ENCODE measurements at places on chromosomes 3 and 15. TPM values are rescaled to one million over a fixed set of nuclear protein-coding genes. Genes with fewer than 3 reads are reported as not detected.
A peak's percentile ranks its signal among the peaks of the same experiment; 100 is the strongest.

DNA sequence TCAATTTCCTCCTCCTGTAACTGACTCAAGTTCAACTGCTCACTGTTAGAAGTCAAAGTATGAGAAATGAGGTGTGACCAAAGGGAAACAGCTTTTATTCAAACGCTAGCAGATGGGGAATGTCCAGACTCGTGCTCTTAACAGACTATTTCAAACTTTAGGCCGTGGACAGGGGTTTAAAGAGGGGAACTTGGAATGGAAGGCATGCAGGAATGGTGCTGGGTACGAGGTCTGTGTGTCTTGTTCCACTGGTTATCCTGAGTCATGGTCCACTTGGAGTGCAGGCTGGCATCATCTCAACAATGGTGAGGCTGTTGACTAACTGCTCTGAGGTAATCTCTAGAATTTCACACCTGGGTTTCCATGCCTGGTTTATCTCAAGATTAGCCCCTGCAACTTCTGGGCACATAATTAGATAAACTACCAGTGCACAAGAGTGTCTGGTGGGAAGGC, 22.9 kb upstream of the DNAAF4 start:
- no peak for DNase-seq
- no peak overlapping the region for H3K4me3 ChIP-seq
- H3K27me3 ChIP-seq = no peaks in the 10 kb centered on the region
- H3K4me1 ChIP-seq = no peaks in the 10 kb centered on the region
- H3K36me3 ChIP-seq = no peaks in the 10 kb centered on the region
- no peak overlapping the region for H3K27ac ChIP-seq

GRCh38 chr15:93331545-93332167, 242.6 kb upstream of the RGMA start:
- H3K27ac ChIP-seq = no peak overlapping the region
- no peaks in the 10 kb centered on the region for H3K27me3 ChIP-seq
- DNase-seq = peak; percentile 31
- H3K4me3 ChIP-seq = peak overlapping the region; percentile 5

DNA sequence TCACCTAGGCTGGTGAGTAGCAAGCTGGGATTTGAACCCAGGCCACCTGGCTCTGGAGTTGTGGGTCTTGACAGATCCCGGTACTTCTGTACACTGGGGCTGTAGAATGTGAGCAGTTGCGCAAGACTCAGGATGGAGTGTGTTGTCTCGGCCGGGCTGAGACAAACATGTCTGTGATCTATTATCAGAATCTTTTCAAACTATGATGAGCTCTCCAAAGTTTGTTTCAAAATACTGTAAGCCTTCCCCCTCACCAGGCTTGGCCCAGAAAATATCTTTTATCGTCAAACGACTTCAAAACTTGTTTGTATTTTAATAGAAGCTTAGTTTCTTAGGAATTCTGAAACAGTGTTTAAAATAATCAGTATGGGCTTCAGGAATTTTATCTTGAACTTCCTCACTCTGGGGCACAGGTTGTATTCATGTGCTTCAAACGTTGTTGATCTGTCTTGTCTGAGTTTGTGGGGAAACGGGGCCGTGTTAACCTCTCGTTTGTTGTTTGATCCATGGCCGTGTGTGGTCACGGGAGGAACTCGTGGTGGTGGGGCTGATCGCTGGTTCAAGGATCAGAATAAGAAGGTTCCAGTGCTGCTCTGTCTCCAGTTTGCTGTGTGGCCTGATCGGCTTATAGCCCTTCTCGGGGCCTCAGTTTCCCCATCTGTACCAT, 40.3 kb upstream of the TFRC start:
- H3K36me3 ChIP-seq = no peaks in the 10 kb centered on the region
- H3K4me1 ChIP-seq = no peaks in the 10 kb centered on the region
- H3K27me3 ChIP-seq = no peaks in the 10 kb centered on the region
- no peak for DNase-seq
- no peak overlapping the region for H3K4me3 ChIP-seq

SST gene
- 743 TPM for total RNA-seq

CLRN1 gene
- total RNA-seq = not detected

DNA sequence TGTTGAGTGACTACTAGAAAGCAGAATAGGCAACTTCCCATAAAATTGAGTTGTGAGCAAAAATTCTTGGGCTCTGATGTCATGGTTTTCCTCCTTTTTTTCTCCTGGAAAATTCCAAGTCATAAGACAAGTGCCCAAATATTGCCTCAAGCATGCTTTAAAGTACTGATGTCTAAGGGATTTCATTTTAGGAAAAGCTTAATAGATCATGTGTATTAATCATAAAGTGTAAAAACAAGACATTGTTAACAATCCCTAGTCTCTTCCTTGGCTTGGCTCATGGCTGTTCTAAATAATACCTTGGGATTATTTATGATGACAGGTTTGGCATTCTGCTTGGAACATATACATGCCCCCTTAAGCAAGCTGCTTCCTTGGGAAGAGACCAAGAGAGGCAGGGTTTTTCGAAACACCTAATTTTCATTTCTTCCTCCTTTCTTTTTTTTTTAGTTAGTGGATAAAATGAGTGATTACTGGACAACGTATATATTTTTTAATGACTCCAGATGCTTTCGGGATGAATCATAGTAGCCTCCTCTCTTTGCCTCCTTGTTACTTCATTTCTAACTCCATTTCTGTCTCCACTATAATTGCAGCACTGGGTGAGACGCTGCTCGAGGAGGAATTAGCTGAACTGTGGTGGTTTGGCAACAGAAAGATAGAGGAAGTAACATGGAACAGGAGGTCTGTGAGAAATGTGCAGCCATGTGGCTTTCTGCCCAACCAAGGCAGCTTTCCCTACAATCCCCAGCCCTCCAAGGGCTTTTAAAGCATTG, 104.9 kb downstream of the TPRG1 start:
- no peak for DNase-seq
- H3K27ac ChIP-seq = no peak overlapping the region
- H3K27me3 ChIP-seq = no peaks in the 10 kb centered on the region
- no peak overlapping the region for H3K4me3 ChIP-seq
- no peaks in the 10 kb centered on the region for H3K4me1 ChIP-seq

GRCh38 chr3:48012659-48013058, 3.6 kb downstream of the MAP4 start:
- H3K4me3 ChIP-seq = no peak overlapping the region
- H3K27ac ChIP-seq = peak overlapping the region; percentile 80
- peaks cover 50% of the 10 kb centered on the region for H3K4me1 ChIP-seq
- no peaks in the 10 kb centered on the region for H3K27me3 ChIP-seq
- H3K36me3 ChIP-seq = no peaks in the 10 kb centered on the region

- no peak for DNase-seq
- H3K27me3 ChIP-seq = no peaks in the 10 kb centered on the region
- H3K27ac ChIP-seq = no peak overlapping the region
- no peaks in the 10 kb centered on the region for H3K36me3 ChIP-seq
- no peak overlapping the region for H3K4me3 ChIP-seq
Observed at GRCh38 chr3:98788651-98789050, 25.5 kb downstream of the ST3GAL6 start.

- no peak for DNase-seq
- H3K4me1 ChIP-seq = no peaks in the 10 kb centered on the region
- no peaks in the 10 kb centered on the region for H3K27me3 ChIP-seq
Observed at GRCh38 chr3:10317311-10317960, 3.5 kb downstream of the SEC13 start.

- no peaks in the 10 kb centered on the region for H3K27me3 ChIP-seq
- no peak overlapping the region for H3K4me3 ChIP-seq
- H3K4me1 ChIP-seq = peaks cover 15% of the 10 kb centered on the region
- H3K36me3 ChIP-seq = no peaks in the 10 kb centered on the region
Observed at GRCh38 chr3:177119829-177120228, 77.5 kb downstream of the TBL1XR1 start.

DNA sequence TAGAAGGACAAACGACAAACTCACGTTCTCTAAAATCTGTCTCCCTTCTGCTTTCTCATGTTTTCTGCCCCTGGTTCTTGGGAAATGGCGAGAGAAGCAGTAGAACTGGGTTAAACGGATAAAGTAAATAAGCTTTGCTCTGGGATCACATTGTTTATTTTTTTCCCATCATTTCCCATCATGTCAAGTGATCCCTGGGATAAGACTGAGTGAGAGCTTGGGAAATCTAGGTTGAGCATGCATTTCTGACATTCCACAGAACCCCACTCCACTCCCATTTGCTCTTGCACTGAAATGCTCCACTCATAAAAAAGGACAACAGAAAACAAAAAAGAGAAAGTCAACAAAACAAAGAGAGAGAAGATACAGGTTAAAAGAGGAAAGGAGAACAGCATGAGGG, 69.1 kb downstream of the SEMA6D start:
- no peaks in the 10 kb centered on the region for H3K27me3 ChIP-seq
- no peak for DNase-seq
- no peak overlapping the region for H3K27ac ChIP-seq
- no peak overlapping the region for H3K4me3 ChIP-seq

ITIH1 gene
- 1.9 TPM for total RNA-seq

GRCh38 chr3:157129803-157130466, 30.0 kb downstream of the CCNL1 start:
- H3K4me1 ChIP-seq = peaks cover 48% of the 10 kb centered on the region
- H3K36me3 ChIP-seq = no peaks in the 10 kb centered on the region
- peak overlapping the region; percentile 88 for H3K27ac ChIP-seq
- H3K4me3 ChIP-seq = no peak overlapping the region

GRCh38 chr15:76259392-76259791, 51.9 kb downstream of the ETFA start:
- H3K4me1 ChIP-seq = no peaks in the 10 kb centered on the region
- no peak overlapping the region for H3K4me3 ChIP-seq
- no peak for DNase-seq

DNA sequence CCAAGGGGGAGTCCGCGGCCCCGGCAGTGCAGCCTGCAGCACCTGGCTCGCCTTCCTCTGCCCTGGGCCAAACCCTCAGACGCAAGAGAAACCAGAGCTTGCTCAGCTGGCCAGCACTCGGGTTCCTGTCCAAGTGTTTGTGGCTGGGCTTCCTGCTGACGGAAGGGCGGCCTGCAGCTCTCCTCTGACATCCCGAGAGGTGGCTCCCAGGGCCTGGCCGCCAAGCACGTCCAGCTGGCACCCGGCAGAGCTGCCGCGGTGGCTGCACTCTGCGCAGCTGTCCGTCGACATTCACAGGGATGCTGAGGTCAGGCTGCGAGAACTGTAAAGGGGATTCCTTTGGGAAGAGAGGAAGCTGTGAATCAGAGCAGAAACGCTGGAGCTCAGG, 85.6 kb downstream of the CPN2 start:
- H3K4me1 ChIP-seq = no peaks in the 10 kb centered on the region
- no peak overlapping the region for H3K27ac ChIP-seq
- peak; percentile 71 for DNase-seq
- H3K27me3 ChIP-seq = no peaks in the 10 kb centered on the region

GRCh38 chr3:123068601-123069381, 2.0 kb downstream of the PDIA5 start:
- peak; percentile 54 for DNase-seq
- no peaks in the 10 kb centered on the region for H3K36me3 ChIP-seq
- H3K4me3 ChIP-seq = no peak overlapping the region
- no peaks in the 10 kb centered on the region for H3K27me3 ChIP-seq
- H3K4me1 ChIP-seq = peaks cover 23% of the 10 kb centered on the region

GOLGA8N gene
- total RNA-seq = 15.9 TPM

DNA sequence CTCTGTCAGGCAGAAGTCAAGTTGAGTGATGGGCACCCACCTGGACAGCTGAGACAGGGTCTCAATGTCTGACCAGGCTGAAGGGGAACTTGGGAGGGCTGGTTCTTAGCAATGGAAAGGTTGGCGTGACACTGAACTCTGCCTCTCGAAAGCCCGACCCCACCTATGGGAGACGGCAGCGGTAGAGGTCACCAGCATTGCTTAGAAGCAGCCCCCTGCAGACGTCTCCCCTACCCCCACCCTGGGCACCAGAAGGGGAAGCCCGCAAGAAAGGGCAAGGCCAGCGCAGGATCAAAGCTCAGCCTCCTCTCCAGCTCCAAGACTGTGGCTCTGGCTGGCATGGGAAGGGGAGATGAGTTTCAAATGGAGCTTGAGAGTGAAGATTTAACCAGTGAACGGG, 184.8 kb upstream of the LYSMD4 start:
- no peak overlapping the region for H3K4me3 ChIP-seq
- no peak overlapping the region for H3K27ac ChIP-seq
- no peaks in the 10 kb centered on the region for H3K27me3 ChIP-seq
- no peaks in the 10 kb centered on the region for H3K4me1 ChIP-seq

- no peak for DNase-seq
- H3K4me1 ChIP-seq = peaks cover 4% of the 10 kb centered on the region
- no peaks in the 10 kb centered on the region for H3K36me3 ChIP-seq
- no peak overlapping the region for H3K27ac ChIP-seq
- no peak overlapping the region for H3K4me3 ChIP-seq
Observed at GRCh38 chr15:56038015-56038414, 44.6 kb upstream of the NEDD4 start.

MORC1 gene
- total RNA-seq = not detected

DNA sequence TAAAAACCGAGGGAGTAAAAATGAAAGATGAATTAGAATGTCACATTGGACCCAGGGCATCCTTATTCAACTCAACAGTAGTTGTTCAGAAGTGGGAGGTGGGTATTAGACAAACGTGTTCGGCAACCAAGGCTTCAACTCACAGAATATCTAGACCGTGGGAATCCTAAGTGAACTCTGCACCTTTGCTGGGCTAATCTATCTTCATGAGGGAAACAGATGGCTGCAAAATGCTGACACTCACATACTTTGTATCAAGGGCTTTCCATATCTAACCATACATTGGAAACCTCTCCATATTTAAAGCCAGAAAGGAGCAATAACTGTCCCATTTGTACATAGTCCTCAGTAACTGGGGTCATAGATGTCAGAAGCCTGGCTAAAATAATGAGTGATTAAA, 20.9 kb downstream of the PLSCR1 start:
- no peak overlapping the region for H3K4me3 ChIP-seq
- no peak overlapping the region for H3K27ac ChIP-seq
- DNase-seq = no peak
- no peaks in the 10 kb centered on the region for H3K36me3 ChIP-seq

- H3K36me3 ChIP-seq = peaks cover 3% of the 10 kb centered on the region
- DNase-seq = peak; percentile 58
- no peak overlapping the region for H3K4me3 ChIP-seq
- no peak overlapping the region for H3K27ac ChIP-seq
- H3K27me3 ChIP-seq = no peaks in the 10 kb centered on the region
Observed at GRCh38 chr3:13500133-13500885, 20.2 kb downstream of the HDAC11 start.

SAMMSON gene
- not detected for total RNA-seq

DNA sequence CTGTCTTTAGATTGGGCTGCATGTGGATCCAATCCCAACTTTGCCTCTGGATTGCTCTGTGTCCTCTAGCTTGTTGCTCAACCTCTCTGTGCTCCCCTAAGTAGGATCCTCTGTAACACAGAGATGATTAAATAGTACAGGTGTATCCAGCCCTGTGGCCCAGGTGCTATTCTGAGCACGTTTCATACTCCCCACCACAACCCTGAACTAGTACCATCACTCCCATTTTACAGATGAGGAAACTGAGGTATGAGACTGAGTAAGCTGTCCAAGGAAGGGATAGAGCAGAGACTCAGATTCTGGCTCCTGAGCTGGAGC, 7.2 kb downstream of the ISG20 start:
- H3K36me3 ChIP-seq = no peaks in the 10 kb centered on the region
- H3K4me3 ChIP-seq = no peak overlapping the region
- DNase-seq = no peak
- H3K27ac ChIP-seq = no peak overlapping the region
- no peaks in the 10 kb centered on the region for H3K27me3 ChIP-seq

Measured in pancreas (tissue), 10 donors.